Naive thymus-derived CD4-positive, alpha-beta T cell (primary cell): ENCODE measurements at places on chromosomes 3 and 15. TPM values are rescaled to one million over a fixed set of nuclear protein-coding genes. Genes with fewer than 3 reads are reported as not detected.
A peak's percentile ranks its signal among the peaks of the same experiment; 100 is the strongest.

DNA sequence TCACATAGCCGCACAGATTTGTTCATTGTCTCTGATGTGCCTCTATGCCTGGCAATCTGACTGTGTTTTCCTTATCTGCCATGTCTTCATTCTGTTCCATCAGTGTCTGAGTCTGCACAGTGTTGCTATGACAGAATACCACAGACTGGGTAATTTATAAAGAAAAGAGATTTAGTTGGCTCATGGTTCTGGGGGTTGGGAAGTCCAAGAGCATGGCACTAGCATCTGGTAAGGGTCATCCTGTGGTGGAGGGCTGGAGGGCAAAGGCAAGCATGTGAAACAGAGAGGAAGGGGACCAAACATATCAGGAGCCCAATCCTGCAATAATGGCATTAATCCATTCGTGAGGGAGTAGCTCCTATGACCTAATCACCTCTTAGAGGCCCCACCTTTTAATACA lies 11.9 kb upstream of the HCN4 start:
- no peak overlapping the region for H3K4me3 ChIP-seq
- H3K27me3 ChIP-seq: no peaks in the 10 kb centered on the region
- H3K4me1 ChIP-seq: no peaks in the 10 kb centered on the region
- DNase-seq: no peak
- no peaks in the 10 kb centered on the region for H3K36me3 ChIP-seq

The MAGI1 gene
- total RNA-seq: 0.20 and 0.39 TPM in 2 replicates

DNA sequence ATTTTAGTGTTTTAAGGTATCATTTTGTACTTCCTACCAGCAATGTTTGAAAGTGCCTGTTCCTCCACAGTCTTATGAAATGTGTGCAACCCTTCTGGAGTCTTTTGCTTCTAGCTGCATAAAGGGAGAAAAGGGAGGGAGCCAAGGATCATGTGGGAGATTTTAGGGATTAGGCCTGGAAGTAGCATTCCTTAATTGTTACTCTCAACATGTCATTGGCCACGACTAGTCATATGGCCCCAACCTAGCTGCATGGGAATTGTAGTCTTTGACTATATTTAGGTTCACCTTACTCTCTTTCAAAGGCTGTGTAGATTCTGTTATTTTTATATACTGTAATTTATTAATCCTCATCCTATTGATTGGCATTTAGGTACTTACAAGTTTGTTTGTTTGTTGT lies 14.9 kb downstream of the CRTAP start:
- H3K4me3 ChIP-seq: no peak overlapping the region
- no peaks in the 10 kb centered on the region for H3K4me1 ChIP-seq
- H3K27ac ChIP-seq: no peak overlapping the region
- peaks cover 24% of the 10 kb centered on the region for H3K36me3 ChIP-seq
- DNase-seq: no peak
- no peaks in the 10 kb centered on the region for H3K27me3 ChIP-seq

The FAM81A gene
- not detected for total RNA-seq

DNA sequence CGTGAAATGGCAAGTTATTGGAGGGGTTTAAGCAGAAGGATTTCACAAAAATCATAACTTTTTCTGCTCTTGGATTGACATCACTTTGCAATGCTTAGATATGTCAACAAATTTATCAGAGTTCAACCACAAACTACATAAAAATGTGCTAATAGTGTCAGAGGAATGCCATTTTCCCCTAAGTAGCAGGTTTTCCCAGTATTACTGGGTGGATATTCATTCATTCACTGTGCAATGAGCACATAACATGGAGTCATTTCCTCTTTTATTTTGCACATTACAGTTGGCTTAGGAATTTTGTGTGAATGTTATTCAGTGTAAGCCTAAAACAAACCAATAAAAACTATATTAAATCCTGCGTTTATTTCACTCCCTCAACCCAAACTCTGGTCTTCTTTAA lies 537.3 kb upstream of the MCTP2 start:
- H3K36me3 ChIP-seq: no peaks in the 10 kb centered on the region
- no peak overlapping the region for H3K27ac ChIP-seq
- H3K4me1 ChIP-seq: no peaks in the 10 kb centered on the region
- H3K27me3 ChIP-seq: no peaks in the 10 kb centered on the region
- DNase-seq: no peak

DNA sequence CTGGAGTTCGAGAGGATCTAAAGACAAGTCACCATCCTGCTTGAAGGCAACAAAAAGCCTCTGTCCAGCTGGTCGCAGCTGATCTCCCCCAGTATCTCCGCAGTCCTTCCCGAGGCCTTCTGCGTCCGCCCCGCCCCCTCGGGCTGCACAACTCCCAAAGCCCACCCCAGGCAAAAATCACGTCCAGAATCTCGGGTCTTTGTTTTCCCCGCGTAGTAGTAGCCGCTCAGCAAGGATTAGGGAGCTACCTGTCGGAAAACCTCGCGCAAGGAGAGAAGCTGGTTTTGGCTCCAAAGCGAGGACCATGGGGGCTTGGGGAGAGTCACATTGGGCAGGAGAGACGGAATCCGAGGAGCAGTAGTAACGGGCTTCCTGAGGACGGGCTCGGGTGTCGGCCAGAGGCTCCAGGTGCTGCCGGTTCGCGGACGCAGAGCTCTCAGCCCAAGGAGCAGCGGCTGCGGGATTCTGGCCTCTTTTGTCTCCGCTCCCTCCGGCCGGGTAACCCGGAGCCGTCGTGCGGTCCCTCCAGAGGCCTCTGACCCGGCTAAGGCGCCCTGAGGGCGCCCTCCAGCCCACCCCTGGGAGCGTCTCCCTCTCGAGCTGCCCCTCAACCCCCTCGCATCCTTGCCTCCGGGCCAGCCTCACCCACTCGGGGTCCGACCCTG lies 401 bp downstream of the ZSCAN29 start:
- H3K4me1 ChIP-seq: peaks cover 22% of the 10 kb centered on the region
- no peak for DNase-seq
- peaks cover 32% of the 10 kb centered on the region for H3K36me3 ChIP-seq
- H3K27ac ChIP-seq: peak overlapping the region; percentile 60
- H3K27me3 ChIP-seq: no peaks in the 10 kb centered on the region

DNA sequence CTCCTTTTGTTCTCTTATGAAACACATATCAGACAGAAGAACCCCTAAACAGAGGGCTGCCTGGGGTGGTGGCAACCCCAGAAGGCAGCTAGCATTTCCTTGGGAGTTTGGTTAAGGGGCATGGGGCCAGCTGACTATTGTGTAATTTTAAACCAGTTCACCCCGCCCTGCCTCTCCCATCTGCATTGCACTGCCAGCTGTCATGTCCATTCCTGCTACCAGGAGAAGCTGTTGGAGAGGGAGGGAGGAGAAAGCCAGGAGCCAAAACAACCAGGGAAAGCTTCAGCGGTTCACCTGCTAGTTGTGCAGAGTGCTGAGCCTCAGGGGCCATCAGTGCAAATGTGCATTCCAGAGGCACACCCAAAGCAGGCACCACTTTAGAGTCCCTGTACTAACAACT lies 47.6 kb upstream of the ATP1B3 start:
- no peaks in the 10 kb centered on the region for H3K4me1 ChIP-seq
- no peaks in the 10 kb centered on the region for H3K36me3 ChIP-seq
- H3K27me3 ChIP-seq: no peaks in the 10 kb centered on the region
- DNase-seq: no peak
- no peak overlapping the region for H3K4me3 ChIP-seq
